H7 (cell line): ENCODE measurements at places on chromosomes 2 and 18. TPM values are rescaled to one million over a fixed set of nuclear protein-coding genes. Genes with fewer than 3 reads are reported as not detected.

The NIF3L1 gene
- 73.9 and 91.9 TPM in 2 replicates for total RNA-seq

- no peak for DNase-seq
Measured at GRCh38 chr2:50535971-50536759, 495.8 kb downstream of the NRXN1 start.

The BMP10 gene
- not detected in 2 replicates for total RNA-seq

The SERPINB10 gene
- total RNA-seq, result not detected in 2 replicates

The ESPNL gene
- 0.81 and 1.5 TPM in 2 replicates for total RNA-seq

The CYTIP gene
- 0.87 TPM in 1 of 2 replicates, not detected in the other for total RNA-seq

- DNase-seq, result peak; percentile 85
Measured at GRCh38 chr2:136423516-136423996, 305.6 kb upstream of the CXCR4 start.

DNA sequence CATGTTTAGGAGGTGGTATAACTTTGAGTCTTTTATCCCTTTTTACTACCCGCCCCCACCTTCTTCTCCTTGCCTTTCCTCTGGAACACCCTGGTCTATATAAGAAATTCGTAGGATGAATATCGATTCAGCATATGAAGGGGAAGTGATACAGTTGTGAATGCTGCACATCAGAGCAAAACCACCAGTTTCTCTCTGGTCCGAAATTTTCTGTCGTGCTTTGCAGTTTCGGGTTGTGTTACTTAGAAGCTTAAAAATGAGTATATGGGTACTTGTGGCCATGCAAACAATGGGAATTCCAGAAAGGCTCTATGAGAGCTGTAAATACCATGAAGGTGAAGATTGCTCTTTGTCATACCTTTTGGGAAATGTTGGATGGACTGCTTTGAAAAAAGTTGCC is 60.6 kb downstream of the DAW1 start:
- DNase-seq, result no peak

The DSEL gene
- total RNA-seq, result 9.4 and 9.7 TPM in 2 replicates

- no peak for DNase-seq
Measured at GRCh38 chr2:216520112-216520511, 21.5 kb downstream of the RPL37A start.
